Stimulated activated CD8-positive, alpha-beta memory T cell treated with anti-CD3 and anti-CD28 coated beads, Interleukin-2, amount 100 ng/mL, for 1 hour (primary cell): ENCODE measurements at places on chromosomes 5 and 9.
A peak's percentile ranks its signal among the peaks of the same experiment; 100 is the strongest.

- DNase-seq = no peak
Measured at GRCh38 chr9:89661956-89662717, 57.3 kb downstream of the GADD45G start.

DNA sequence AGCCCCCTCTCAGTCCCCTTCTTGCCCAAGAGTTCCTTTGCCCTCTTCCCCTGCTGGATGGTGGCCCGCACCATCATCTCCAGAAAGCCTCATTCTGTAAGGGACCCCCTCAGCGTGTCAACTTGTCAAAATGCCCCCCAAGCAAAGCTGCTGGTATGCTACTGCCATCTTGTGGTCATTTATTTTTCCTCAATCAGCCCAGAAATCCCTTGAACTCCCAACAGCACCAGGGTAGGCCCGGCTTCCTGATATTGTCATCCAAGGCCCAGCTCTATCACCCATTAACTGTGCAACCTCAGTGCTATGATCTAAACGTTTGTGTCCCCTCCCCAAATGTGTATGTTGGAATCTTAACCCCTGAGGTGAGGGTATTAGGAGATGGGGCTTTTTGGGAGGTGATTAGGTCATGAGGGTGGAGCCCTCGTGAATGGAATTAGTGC lies 53.2 kb upstream of the FBXW11 start:
- no peak for DNase-seq

- DNase-seq = no peak
Measured at GRCh38 chr5:83036991-83037575, 40.1 kb downstream of the TMEM167A start.

- no peak for DNase-seq
Measured at GRCh38 chr5:116572350-116573278, 2.0 kb downstream of the SEMA6A start.

- DNase-seq = peak; percentile 13
Measured at GRCh38 chr5:68315679-68316271, 100.2 kb downstream of the PIK3R1 start.

DNA sequence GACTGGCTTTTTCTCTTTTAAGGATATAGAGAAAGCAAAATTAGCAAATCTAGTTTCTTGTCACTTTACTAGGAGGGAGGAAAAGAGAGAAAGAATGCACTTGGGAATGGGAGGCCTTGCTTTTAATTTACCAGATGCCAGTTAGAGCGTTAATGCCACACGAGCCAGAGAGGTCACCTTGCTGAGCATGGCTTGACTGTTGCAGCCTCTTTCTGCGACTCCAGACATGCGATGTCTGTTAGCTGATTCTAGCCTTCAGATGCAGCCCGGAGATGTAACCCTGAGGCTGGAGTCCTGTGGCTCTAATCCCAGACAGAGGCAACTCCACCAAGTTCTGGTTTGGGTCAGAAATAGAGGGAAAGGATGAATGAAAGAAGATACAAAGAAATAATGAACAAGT lies 152.5 kb downstream of the TRIO start:
- no peak for DNase-seq

- no peak for DNase-seq
Measured at GRCh38 chr5:88644676-88645075, 238.3 kb downstream of the MEF2C start.

- DNase-seq = no peak
Measured at GRCh38 chr5:55421074-55421529, 113.3 kb downstream of the MTREX start.
